ENCODE measurements at places on chromosomes 3 and 15. TPM values are rescaled to one million over a fixed set of nuclear protein-coding genes. Genes with fewer than 3 reads are reported as not detected.

Gene PARL
- 53.2 TPM for total RNA-seq

Gene PLA2G4D
- not detected for total RNA-seq

Gene FMN1
- 0.07 TPM for total RNA-seq

Gene SLC6A20
- not detected for total RNA-seq

Gene GOLGA8N
- 23.0 TPM for total RNA-seq

Gene LRRC2
- total RNA-seq = 0.09 TPM

Gene SPINT1
- total RNA-seq = 3.7 TPM

Gene C3orf49
- total RNA-seq = not detected

Gene FBXW12
- not detected for total RNA-seq

Gene TNFAIP8L3
- total RNA-seq = 0.18 TPM

Gene ANKRD63
- total RNA-seq = not detected

Gene CCR9
- not detected for total RNA-seq

Gene C2CD4B
- total RNA-seq = 0.09 TPM

Gene RPL39L
- 19.7 TPM for total RNA-seq

Gene SEC22C
- total RNA-seq = 50.0 TPM

Data from T-helper 2 cell treated with Interferon-gamma antibody and Interleukin-4, amounts not matched to agents 100 ng/mL and 5 ng/mL, for 36 hours (primary cell).